ENCODE measurements at places on chromosomes 1 and 21.

- no peak for DNase-seq
Observed at GRCh38 chr1:8911416-8912309, 33.2 kb upstream of the ENO1 start.

DNA sequence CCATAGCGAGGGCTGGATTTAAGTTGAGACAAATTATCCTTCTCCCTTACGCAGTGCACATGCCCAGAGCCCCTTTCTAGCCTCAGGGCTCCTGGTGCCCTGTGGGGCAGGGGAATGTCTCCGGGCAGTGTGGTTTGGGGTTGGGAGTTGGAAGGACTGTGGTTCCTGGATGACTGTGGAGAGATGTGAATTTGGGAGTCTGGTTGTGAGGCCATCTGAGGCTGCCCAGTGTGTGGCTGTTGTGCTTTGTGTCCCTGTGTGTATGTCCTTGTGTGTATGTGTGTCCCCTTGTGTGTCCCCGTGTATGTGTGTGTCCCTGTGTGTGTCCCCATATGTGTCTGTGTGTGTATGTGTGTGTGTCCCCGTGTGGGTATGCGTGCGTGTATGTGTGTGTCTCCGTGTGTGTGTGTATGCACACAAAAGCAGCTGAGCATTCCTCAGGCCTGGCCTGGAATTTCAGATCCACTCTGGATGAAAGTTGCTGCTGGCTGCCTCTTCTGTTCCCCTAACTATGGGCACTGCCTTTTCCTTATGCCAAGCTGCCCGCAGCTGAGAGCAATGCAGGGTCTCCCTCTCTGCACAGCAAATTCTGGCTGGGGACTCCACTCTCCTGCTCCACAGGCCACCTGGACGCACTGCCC is 65.4 kb downstream of the UBIAD1 start:
- no peak for DNase-seq

- DNase-seq: no peak
Observed at GRCh38 chr1:167746013-167746672, 24.4 kb downstream of the MPZL1 start.

DNA sequence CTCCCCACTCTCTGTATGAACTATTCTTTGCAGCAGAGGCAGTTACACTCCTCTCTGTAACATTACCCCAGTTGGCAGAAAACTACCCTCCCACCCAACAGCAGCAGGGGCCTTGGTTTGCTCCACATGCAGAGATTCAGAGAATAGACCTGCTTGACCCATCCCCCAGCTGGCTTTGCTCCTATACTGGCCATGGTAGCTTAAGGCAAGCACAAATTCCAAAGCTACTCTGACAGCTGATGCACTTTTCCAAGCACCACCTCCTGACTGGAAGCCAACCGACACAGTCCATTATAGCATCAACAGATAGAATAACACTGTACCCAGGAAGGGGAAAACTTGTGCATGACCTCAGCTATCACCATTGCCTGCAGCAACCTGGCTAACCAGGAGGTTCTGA is 846.5 kb upstream of the NCAM2 start:
- no peak for DNase-seq

DNA sequence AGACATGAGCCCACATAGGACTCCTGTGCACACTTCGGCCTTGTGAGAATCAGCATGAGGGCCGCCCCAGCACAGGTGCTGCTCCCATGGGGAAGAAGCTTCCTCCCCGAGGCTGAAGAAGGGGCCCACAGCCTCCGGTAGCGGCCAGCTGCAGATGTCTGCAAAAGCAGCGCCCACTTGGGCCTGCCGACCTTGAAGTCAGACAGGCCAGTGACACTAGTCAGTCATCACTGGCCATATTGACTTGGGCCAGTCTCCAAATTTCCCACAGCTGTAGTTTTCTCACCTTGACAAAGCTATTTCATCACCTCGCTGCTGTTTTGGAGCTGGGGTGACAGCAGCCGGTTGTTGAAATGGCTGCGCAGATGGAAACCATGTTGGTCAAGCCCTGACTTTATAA is 83.0 kb downstream of the RIPK4 start:
- no peak for DNase-seq

- no peak for DNase-seq
Observed at GRCh38 chr1:245649666-245650065, 494.9 kb downstream of the KIF26B start.
